ENCODE measurements at places on chromosomes 12 and 14.

- DNase-seq: no peak
Measured at GRCh38 chr12:33253178-33253577, 186.4 kb downstream of the SYT10 start.

GRCh38 chr14:23154964-23155587 lies 28.4 kb downstream of the SLC7A8 start:
- no peak for DNase-seq

DNA sequence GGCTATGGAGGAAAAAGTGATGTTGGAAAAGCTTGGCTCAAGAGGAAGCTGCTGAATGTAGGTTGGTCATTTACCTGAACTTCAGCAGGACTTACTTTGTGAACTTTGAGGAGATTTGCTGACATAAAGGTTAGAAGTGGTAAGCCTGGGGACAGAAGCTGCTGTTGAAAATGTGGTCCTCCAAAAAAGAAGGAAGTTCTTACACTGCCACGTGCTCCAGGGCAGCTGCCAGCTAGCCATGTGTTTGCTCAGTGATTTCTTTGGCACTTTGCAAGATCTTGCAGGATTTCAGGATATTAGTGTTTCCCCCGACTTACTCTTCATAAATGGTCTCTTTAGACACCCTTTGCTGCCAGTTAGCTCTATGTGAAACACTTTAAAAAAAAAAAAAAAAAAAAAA lies 14.8 kb upstream of the DYRK2 start:
- DNase-seq: no peak

GRCh38 chr14:94225460-94226378 lies 51.6 kb downstream of the PPP4R4 start:
- no peak for DNase-seq

Data from GM19239 (cell line).